ENCODE measurements at places on chromosomes 3 and 15. TPM values are rescaled to one million over a fixed set of nuclear protein-coding genes. Genes with fewer than 3 reads are reported as not detected.

IL5RA gene
- total RNA-seq: not detected

PRR20G gene
- not detected for total RNA-seq

DNASE1L3 gene
- total RNA-seq: not detected

SLC35G2 gene
- 3.6 TPM for total RNA-seq

CCDC39 gene
- total RNA-seq: 0.44 TPM

SENP8 gene
- 6.3 TPM for total RNA-seq

CHRFAM7A gene
- total RNA-seq: 8.7 TPM

CXCR6 gene
- total RNA-seq: not detected

ADCY5 gene
- 26.8 TPM for total RNA-seq

KBTBD13 gene
- total RNA-seq: 0.05 TPM
